HFFc6 (cell line): ENCODE measurements at places on chromosomes 6 and 20. TPM values are rescaled to one million over a fixed set of nuclear protein-coding genes. Genes with fewer than 3 reads are reported as not detected.

Gene PKHD1
- total RNA-seq: not detected in 3 replicates

Gene CYB5R4
- 12.9 to 18.6 TPM (median 13.9 TPM) in 3 replicates for total RNA-seq

DNA sequence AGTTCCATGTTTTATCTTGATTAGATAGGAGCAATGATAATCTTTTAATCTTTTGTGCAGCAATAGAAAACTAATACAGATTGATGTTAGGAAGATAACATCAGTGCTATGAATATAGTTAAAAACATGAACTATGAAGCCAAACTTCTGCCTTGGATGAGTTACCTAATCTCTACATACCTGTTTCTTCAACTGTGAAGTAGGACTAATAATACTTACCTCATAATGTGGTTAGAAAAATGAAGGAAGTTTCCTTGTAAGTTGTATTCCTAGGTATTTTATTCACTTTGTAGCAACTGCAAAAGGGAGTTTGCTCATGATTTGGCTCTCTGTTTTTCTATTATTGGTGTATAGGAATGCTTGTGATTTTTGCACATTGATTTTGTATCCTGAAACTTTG lies 111.9 kb downstream of the FRK start:
- DNase-seq: no peak

DNA sequence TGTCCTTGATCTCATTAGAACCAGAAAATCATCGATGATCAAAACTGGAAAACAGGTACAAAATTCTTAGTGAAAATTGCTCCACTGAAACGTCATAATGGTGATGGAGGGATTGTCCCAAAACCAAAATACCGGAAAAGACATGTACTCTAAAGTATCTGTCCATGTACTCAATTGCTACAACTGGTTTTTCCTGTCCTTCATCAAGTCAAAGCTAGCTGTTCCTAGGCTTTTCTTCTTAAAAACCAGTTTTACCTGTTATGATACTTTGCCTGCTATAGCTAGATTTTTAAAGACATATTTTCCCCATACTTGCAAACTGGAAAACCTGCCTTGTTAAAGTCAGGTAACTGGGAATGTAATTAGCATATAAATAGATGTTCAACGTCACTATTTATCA lies 50.5 kb upstream of the LRRC1 start:
- DNase-seq: no peak
